Glomerular endothelial cell (primary cell): ENCODE measurements at places on chromosomes 4 and X. TPM values are rescaled to one million over a fixed set of nuclear protein-coding genes. Genes with fewer than 3 reads are reported as not detected.

Gene PLK4
- total RNA-seq, result 7.4 and 9.1 TPM in 2 replicates

Gene RNF150
- 0.53 and 0.93 TPM in 2 replicates for total RNA-seq

- no peak for DNase-seq
Measured at GRCh38 chr4:138540056-138540800, 298.1 kb upstream of the SLC7A11 start.

DNA sequence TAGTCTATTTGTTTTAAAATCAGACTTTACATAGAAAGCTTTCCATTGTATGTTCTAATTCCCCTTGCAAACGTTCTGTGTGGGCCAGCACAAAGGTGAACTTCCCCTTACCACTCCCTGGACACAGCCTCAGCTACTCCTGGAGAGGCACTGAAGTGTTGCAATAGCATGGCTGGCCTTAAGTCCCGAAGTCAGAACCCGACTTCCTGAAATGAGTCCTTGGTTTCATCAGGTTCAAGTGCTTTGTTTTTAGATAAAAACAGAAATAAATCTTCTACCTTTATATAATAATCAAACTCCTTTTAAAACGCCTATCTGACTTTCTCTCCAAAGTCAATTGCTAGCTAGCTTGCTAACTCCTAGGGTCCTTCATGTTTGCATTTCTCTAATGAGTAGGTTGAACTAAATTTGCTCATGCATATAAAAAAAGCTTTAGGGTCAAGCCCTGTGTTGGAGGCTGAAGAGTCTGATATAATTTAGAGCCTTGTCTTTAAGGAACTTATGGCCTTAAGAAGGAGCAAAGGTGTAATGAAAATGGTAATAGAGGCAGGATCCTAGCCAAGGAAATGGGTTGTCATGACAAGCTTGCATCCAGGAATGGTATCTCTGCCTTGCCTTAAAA is 9.0 kb downstream of the BMP3 start:
- DNase-seq, result no peak

DNA sequence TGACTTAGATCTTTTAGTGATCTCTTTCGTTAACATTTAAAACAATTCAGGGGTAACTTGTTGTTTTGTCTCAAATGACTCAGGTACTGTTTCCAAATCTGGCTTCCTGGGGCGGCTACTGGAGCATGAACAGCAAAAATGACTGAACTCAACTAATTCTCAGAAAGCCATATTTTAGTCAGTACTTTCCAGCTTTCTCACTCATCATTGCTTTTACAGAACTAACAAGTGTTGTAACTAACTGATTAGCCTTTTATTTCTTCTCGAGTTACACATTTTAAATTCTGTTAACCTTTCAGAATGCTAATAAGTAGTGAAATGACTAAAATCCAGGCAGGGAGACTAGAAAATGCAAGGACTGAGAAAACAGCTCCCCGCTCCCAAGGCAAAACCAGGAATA is 55.3 kb downstream of the JADE3 start:
- no peak for DNase-seq

- DNase-seq, result no peak
Measured at GRCh38 chrX:1614927-1615326, at the start of gene ASMT. Gene ASMT (plus strand): TSS chrX:1615059. CDS start chrX:1615200, 141 bp downstream.

DNA sequence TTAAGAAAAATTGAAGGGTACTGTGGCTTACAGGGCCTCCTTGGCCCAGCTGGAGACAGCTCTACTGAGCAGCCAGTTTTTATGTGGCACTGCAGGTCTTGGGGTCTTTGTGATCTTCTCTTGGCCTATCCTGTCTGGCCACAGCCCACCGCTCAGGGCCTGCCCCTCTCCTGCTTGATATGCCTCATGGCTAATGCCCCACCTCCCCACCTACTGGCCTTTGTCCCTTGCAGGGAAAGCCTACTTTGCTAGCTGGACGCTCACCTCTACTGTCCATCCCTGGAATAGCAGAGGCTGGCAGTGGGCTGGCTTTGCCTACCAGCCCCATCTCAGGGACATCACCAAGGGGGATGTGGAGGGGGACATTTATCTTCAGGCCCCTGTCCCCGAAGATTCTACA is 134.1 kb downstream of the PJA1 start:
- DNase-seq, result no peak

- no peak for DNase-seq
Measured at GRCh38 chrX:111119341-111119740, 23.4 kb downstream of the PAK3 start.

DNA sequence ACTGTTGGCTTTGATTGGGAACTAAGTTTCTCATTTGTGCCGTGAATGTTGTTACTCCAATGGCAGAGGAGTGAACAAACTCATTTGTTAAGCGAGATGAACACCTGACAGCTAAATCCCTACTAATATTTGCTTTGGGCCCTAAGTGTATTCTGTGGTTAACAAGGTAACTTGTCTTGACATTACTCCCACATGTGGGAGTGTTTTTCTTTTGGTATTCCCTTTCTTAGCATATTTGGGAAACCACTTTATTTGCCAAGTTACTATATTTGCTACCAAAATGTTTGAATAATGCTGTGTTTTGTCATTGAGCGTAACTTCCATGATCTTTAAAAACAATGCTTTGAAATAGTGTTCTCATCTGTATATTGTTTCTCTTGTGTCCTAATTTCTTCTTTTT is 82.5 kb downstream of the ARHGAP10 start:
- DNase-seq, result no peak

DNA sequence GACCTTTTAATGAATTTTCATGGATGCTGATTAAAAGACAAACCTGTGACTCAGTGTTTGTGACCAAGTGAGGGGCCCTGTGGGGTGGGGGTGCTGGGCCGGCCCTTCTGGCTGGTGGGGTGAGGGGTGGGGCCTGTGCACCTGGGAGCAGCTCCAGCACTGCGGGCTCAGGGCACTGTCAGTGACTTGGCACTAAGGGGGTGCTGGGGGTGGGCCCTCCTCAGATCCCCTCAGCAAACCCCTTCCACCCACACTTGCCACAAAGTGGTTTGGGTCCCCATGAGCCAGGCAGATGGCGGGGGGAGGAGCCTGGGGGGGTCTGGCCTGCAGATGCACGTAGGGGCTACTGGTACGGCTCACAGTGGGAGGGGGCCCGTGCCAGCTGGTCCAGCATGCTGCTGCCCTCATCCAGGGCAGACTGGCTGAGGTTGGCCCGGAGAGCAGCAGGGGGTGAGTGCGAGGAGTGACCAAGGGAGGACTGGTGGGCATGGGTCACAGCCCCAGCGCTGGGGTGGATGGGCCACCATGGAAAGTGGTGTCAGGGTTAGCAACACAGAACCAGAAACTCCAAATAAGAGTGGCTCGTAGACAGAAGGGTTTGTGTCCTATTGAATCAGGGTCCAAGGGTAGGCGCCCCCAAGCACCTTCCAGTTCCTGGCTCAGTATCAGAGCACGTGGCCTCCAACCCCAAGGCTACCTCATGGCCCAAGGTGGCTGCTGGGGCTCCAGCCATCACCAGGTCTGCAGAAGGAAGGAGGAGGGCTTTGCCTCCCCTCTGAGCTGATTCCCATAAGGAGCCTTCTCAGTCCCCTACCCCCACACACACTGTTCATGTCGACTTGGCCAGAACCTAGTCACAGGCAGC is 10.1 kb downstream of the NKX1-1 start:
- no peak for DNase-seq

GRCh38 chrX:39974270-39974669 is 123.5 kb downstream of the BCOR start:
- DNase-seq, result no peak

GRCh38 chr4:153465140-153465539 is 1.0 kb upstream of the TMEM131L start:
- DNase-seq, result no peak

- DNase-seq, result no peak
Measured at GRCh38 chrX:102723456-102723855, 2.9 kb downstream of the GPRASP3 start.

Gene JADE1
- 11.7 and 13.1 TPM in 2 replicates for total RNA-seq

DNA sequence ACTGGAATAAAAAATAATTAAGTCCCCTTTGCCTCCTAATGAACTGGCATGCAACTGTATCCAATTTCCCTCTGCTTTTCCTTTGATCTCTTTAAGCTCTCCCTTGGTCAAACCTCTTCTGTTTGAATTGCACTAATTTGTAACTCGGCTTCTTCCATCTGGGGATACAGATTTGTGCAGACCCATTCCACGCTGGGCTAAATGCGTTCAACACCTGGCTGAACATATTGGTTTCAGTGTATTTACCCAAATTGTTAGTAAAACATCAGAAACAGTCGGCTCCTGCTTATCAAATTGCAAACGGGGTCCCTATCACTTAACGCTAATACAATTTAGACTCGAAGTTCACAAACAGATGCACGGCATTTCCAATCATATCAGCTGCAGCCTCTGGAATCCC is 124.9 kb upstream of the TAPT1 start:
- no peak for DNase-seq

Gene SGMS2
- total RNA-seq, result 45.4 and 47.6 TPM in 2 replicates

DNA sequence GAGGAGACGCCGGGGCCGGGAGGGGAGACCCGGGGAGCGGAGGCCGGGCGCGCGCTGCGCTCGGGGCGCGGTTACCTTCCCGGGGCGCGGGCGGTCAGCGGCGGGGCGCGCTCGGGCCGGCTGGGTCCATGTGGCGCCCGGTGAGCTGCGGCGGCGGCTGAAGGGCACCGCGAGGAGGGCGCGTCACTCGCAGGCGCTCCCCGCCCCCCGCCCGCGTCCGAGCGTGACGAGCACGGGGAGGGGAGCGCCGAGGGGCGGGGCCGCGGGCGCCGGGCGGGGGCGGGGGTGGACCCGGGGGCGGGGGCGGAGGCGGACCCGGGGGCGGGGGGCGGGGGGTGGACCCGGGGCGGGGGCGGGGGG is at the start of gene CPLX1:
TSS of gene CPLX1 (minus strand) at position 159 of the 360 bp plus-strand sequence. CDS start 1,607 bp downstream, outside the sequence.
- no peak for DNase-seq

GRCh38 chr4:138348055-138348454 is 105.9 kb upstream of the SLC7A11 start:
- peak; percentile 22 for DNase-seq

DNA sequence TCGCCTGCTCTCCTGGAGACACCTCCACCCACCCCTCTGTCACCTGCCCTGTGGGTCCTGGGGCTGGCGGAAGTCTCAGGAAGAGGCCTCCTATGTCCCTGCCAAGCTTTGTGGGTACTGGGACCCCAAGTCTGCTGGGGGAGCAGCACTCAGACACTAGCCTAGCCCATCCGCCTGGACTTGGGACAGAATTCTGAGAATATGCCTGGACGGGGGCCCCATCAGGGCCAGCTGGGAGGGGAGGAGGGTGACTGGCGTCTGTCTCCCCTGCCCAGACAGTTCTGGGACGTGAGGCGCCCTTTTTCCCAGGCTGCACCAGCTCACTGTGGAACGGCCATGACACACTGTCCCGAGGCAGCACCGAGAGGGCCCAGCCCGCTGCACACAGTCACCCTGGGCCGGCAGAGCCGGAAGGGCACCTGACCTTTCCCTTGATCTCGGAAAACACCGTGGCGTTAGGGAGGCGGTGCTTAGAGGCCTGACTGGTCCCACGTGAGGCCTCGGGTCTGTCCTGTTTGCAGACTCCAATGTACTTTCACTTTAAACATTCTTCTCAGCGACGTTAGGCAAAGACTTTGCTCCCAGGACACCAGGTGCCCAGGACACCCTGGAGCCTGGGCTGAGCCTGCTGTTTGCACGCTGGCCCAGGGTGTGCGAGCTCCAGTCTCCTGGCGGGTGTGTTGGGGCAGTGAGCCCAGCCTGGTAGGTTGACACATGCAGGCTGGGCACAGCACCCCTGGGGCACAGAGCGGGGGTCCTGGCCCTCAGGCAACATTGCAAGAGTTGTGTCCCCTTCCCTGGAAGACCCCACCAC is 700 bp downstream of the SLC26A1 start:
- no peak for DNase-seq

GRCh38 chr4:188414441-188414840 is 275.2 kb downstream of the TRIML1 start:
- DNase-seq, result no peak

- no peak for DNase-seq
Measured at GRCh38 chrX:71627588-71628404, 9.5 kb upstream of the CXCR3 start.

GRCh38 chr4:31620476-31620875 is 900.3 kb downstream of the PCDH7 start:
- DNase-seq, result no peak

GRCh38 chr4:176791591-176792325 is 964 bp downstream of the VEGFC start:
- no peak for DNase-seq

DNA sequence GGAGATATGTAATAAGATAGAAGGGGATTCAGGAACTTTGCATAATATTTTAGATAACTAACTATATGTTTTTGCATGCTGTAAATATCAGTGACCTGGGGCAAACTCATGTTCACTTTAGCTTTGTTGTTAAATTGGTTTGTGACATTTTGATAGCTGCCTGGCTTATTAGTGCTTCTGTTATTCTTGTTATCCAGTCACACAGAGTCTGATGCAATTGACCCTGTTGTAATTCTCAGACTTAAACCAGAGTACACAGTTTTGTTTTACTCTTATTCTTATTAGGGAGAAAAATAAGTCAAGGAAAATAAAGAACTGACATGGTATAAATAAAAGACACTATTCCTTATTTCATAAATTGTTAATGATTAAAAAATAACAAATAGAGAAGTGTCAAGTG is 516.7 kb upstream of the SLIT2 start:
- no peak for DNase-seq

DNA sequence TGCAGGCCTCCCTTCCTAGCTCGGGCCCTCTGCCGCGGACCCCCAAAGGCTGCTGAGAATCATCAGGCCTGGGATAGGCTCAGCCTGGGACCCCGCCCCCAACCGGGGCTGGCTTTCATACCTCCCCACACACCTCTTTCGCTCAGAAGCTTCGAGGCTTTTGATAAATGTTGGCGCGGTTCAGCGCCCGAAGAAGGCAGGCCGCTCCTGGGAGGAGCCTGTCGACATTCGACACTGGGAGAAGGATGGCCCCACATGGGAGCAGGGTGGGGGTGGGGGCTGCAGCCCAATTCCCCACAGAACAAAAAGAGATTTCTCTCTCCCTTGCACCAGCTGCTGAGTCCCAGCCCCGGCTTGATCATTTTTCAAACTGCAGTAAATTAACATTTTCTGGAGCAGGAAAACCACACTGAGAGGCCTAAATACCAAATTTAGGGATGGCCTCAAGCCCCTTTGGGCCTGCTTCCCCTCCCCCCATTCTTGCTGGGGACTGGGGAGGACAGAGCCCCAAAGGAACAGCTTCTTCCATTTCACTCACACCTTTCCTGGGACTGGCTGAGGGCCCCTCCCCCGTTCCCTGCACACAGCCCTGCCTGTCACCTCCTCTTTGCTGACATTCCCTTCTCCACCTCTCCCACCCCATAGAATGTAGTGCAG is 112.9 kb upstream of the PJA1 start:
- no peak for DNase-seq

DNA sequence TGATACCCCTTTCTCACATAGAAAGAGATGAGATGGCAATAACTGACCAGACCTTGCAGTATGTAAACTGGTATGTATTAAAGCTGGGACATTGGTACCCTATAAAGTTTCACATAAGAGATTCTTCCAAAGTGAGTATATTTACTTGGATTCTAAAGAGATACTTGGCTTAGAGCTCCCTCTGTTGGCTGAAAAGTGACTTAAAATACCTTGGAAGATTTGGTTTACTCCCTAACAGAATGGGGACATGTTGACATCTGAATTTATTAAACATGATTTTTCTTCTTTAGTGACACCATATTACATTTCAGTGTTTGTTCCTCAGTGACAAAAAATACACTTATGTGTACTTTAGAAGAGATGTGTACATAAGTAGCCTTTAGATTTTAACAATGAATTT is 47.9 kb upstream of the RGN start:
- DNase-seq, result peak; percentile 78

- peak; percentile 9 for DNase-seq
Measured at GRCh38 chr4:70651864-70652506, 14.3 kb downstream of the JCHAIN start.

GRCh38 chrX:136039968-136040367 is 54.7 kb downstream of the SLC9A6 start:
- no peak for DNase-seq

- no peak for DNase-seq
Measured at GRCh38 chr4:180456928-180457327, 1786.3 kb upstream of the TENM3 start.
